Cerebellar nuclear complex (tissue), 1 donor: ENCODE measurements at places on chromosomes 11 and 22.

GRCh38 chr11:105589346-105589745, 20.5 kb upstream of the GRIA4 start:
- no peak for DNase-seq

- DNase-seq, result no peak
Observed at GRCh38 chr11:109695696-109696095, 273.7 kb downstream of the C11orf87 start.

- no peak for DNase-seq
Observed at GRCh38 chr11:61152816-61153592, 8.2 kb downstream of the VPS37C start.

- DNase-seq, result no peak
Observed at GRCh38 chr22:27786965-27787364, 14.6 kb downstream of the MN1 start.

DNA sequence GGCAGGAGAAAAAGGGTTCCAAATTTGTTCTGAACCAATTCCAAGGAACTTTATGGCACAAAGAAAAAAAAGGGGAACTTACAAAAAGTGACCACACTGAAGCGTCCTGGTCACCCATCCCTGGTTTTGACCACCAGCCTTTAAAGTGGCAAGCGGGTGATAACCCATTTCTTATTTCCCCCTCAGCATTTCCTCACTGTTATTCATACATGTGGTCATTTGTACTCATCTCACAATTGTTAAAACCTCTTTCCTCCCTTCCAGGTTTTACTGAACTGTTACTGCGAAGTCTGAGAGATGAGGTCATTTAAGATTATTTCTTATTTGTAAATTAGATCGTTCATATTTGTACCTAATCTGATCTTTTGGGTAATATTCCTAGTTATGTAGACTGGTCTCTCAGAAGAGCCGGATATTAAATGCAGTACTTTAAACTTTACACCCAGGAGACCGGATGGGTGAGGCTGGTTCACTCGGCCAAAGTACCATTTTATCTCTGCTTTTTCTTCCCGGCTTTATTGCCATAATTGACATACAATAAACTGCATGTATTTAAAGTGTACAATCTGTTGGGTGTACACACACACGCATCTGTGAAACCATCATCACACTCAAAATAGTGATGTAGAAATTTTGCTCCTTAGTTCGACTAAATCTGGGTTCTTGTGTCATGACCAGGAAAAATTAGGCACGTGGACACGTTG, 47.0 kb downstream of the CDPF1 start:
- DNase-seq, result no peak

- no peak for DNase-seq
Observed at GRCh38 chr11:95082576-95083001, 7.1 kb upstream of the ENDOD1 start.

- no peak for DNase-seq
Observed at GRCh38 chr11:118918128-118918685, 7.5 kb downstream of the BCL9L start.

- no peak for DNase-seq
Observed at GRCh38 chr22:16847271-16847670, 22.1 kb upstream of the XKR3 start.

GRCh38 chr11:35671396-35672127, 9.0 kb downstream of the TRIM44 start:
- DNase-seq, result no peak

DNA sequence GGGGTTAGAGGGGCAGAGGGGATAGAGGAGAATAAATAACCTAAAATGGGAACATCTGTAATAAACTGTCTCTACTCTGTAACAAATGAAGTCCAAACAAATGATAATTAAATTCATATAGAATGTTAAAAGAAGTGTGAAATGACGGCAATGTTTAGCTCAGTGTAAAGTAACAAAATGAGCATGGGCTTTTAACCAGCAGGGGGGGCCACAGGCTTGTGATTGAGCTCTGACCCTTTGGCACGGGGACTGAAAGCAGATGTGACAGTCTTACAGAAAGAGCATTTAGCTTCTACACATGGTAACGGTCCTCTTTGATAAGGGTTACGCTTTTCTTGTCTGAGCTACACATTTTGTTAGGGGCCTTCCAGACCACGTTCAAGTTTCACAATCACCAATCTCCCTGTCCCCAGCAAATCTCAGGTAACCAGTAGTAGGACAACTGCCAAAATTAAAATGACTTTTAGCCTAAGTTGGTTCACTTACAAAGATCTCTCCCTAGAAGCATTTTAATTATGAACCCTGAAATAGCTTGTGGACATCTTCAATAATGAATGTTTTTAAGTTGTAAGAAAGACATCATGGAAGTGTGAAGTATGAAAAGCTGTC, 262.5 kb downstream of the DCDC1 start:
- DNase-seq, result no peak

- no peak for DNase-seq
Observed at GRCh38 chr11:43419460-43419859, 60.7 kb downstream of the TTC17 start.

DNA sequence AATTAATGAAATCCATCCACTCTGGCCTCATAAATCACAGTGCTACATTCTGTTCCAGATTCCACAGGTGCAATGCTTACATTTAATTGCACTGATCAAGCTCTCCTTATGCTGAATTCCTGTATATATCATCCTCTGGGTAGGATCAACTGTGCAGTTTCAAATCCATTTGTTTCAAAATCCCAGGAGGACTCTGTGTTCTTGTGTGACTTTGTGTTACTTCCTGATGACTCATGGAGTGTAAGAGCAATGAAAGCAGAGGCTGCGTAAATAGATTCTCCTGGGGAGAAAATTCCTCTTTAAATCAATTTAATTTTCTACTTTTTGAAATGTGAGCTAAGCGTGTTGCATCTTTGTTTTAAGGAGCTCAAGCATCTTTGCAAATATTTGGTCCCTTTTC, 752.7 kb downstream of the METTL15 start:
- no peak for DNase-seq

DNA sequence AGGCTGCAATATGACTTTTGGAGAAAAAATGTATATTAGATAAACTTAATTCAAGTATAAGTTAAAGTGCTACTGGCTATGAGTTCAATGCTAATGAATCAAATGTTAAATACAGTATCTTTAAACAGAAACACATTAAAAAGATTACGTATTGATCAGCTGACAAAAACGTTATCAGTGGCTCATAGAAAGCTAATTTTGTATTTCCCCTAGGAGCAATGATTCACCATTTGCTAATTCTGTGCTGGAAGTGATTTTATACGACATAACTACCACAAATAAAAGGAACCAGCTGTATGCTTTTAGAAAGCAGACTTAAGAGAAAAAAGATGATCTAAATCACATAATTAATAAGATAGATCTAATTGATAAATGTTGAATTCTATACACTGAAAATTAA, 43.6 kb downstream of the MRE11 start:
- DNase-seq, result no peak

GRCh38 chr11:92406472-92406871, 181.9 kb downstream of the FAT3 start:
- no peak for DNase-seq

GRCh38 chr11:63667995-63668795, 3.0 kb downstream of the ATL3 start:
- DNase-seq, result no peak

DNA sequence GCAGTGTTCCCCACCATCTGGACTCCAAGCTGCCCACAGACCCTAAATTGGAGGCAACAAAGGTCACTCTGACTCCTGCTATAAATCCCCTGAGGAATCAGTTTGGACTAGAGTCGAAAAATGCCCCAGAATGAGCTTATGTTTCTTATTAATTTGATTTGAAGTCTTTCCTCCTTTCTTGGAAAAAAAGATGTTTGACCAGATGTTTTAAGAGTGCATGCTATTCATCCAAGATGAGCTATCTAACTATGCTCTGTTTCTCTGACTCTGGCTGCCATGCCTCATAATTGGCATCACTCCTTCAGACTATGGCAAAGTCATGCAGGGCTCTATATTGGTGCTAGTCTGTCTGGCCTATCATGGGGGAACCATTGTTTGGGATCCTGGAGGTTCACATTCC, 174.0 kb downstream of the SPON1 start:
- DNase-seq, result no peak

DNA sequence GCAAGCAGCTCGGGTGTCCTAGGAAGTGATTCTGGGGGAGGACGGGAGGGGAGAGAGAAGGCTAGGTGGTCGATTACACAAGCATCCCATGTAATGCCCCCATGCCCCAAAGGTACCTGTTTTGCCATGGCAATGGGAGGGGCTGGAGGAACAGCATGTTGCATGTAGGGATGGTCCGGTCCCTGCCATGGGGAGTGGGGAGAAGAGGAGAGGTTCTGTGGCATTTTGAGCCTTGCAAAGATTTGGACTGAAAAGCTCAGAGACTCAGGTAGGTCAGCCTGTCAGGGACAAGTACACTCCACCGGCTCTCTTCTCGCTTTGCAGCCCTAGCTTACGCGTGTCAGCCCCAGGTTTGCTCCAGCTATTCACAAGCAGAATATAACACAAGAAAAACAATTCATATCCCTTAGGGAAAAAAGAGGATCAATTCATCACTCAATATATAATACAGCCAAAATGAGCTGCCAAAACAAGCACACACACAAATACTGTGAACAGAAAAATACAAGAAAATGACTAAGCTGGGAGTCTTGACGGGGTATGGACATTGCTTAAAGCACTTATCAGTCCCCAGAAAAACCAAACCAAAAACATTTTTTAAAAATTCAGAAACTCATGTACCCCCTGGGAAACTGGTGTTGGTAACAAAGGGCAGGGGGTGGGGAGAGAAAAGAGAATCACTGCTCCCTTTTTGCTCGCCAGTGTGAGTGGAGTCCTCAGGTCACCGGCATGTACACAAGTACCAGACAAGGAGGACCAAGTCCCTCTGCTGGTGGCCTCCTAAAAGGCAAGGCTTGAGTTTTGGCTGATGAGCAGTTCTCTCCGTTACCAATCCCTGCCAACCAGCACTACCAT, 21.6 kb downstream of the APOL5 start:
- DNase-seq, result no peak

DNA sequence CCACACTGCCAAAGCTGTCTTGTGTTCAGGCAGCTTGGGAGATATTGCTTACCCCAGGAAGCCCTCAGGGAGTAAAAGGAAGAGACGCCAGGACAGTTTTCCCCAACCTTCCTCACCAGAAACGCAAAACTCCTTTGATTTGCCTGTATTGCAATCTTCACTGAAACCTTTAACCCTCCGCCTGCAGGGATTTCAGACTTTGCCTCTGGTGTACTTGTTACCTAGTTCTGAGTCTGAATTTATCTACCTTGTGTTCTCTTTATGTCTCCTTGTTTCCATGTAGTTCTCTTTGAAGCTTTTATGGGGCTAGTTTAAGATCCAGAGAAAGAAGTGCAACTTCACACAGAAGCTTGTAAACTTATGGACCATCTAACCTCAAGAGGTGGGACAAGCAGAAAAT, 154.2 kb downstream of the DSCAML1 start:
- no peak for DNase-seq

- DNase-seq, result no peak
Observed at GRCh38 chr11:45577752-45578151, 87.7 kb downstream of the CHST1 start.

DNA sequence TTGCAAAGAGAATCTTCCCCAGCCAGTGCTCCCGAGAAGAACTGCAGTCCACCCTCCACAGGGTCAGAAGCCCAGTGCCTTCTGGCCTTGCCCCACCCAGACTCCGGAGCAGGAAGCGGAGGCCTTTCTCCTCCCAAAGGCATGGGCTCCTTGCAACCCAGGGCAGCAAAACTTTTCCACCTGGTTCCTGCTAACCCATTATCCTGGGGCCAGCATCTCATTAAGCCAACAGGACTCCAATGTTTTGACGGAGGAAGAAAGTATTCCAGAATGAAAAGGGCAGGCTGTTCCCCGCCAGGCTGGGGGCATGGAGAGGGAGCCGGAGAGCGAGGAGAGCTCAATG, 88.1 kb downstream of the RTL6 start:
- no peak for DNase-seq
